ENCODE measurements at places on chromosomes 11 and 22.

- no peak for DNase-seq
These were observed 13.6 kb downstream of the EFCAB6 start for GRCh38 chr22:43798492-43798891.

GRCh38 chr11:65056999-65057398 lies 1.4 kb downstream of the NAALADL1 start:
- no peak for DNase-seq

GRCh38 chr11:76624500-76625379 lies 45.8 kb downstream of the LRRC32 start:
- no peak for DNase-seq

DNA sequence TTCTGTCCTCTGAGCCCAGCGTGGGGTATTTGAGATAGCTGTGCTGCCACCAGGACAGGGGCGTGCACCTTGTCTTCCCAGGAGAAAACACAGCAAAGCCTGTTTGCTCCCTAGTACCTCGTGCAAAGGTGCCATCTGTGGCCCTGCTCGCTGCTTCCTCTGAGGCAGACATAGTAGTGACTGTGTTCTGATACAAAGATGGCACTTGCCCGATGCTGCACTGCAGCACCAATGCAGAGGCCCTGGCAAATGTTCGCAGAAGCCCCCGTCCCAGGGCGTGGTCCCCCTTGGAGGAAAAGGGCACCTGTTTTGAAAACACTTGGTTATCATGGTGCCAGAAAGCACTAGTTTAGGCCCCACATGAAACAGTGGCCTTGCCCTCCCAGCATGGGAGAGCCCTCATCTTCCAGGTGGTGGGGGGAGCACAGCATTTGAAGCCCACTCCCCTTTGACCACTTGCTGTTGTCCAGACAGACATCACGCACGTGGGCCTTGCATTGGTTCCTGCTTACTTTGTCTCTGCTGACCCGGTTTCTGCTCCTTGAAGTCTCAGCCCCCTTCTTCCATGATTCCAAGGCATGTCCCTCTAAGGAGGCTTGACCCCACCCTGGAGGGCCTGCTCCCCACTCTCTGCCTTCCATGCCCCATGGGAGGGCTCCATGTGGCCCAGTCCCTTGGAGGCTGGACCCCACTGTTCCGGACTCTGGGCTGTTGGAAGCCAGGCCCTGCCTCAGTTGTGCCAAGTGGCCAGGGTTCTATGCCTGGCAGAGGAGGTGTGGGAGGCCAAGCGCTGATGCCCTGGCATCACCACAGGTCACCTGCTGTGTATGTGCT lies 109.4 kb downstream of the KCNQ1OT1 start:
- DNase-seq = no peak
